ENCODE measurements at places on chromosomes 5 and 9.

DNA sequence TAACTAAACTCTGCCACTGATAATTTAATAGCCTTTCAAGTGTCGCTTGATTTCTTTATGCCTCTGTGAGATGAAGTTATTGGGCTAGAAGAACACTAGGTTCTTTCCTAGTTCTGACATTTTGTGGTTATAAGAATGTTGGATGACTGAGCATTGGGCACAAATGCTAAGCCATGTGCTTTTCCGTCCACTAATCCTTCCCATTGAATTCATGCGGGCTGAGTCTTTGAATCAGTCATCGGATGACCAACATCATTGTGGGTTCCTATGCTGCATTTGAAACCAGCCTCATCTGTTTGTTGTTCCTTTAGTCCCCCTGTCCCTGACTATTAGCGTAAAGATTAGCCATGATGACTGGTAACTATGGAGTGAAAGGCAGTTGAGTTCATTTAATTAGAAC is 58.5 kb downstream of the ALDH1A1 start:
- DNase-seq, result no peak

DNA sequence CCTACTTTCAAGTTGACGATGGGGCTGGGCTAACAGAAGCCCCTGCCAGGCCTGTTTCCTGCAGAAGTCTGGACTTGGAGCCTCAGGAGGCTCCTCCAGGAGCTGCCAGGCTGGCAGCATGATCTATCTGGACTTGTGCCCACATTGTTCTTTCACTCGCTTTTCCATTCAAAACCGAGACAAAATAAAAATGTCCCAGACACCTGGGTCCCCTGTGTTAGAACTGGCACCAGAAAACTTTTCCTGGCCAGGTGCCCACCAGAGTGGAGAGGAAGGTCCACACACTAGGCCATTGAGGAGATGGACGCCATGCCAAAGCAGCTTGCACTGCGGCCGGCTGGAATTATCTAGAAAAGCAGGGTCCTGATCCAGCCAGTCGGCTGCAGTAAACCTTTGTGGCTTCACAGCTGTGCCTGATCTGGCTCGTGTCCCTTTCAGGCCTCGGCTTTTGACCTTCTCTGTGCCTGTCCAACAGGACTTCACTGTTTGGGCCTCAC is 78.2 kb downstream of the GCNT1 start:
- DNase-seq, result no peak

GRCh38 chr9:135925496-135926133 is 18.3 kb upstream of the CAMSAP1 start:
- DNase-seq, result no peak

DNA sequence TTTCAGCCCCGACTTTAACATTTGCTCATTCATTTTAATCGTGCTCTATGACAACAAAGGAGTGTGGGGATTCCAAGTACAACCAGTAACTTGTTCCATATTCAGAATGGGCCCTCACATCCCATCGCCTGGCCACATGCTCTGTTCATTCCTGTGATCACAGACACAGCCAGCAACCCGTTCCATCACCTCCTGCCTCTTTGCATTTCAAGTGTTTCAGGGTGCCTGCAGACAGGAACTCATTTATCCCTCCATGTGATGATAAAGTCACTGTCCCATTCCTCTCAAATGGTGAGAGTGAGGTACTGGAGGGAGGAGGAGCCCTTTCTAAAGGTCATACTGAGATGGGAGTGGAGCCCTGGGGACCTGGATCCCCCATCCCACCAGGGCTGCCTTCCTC is 571.1 kb downstream of the MAT2B start:
- no peak for DNase-seq

GRCh38 chr5:160486573-160486972 is 64.9 kb downstream of the PTTG1 start:
- no peak for DNase-seq

DNA sequence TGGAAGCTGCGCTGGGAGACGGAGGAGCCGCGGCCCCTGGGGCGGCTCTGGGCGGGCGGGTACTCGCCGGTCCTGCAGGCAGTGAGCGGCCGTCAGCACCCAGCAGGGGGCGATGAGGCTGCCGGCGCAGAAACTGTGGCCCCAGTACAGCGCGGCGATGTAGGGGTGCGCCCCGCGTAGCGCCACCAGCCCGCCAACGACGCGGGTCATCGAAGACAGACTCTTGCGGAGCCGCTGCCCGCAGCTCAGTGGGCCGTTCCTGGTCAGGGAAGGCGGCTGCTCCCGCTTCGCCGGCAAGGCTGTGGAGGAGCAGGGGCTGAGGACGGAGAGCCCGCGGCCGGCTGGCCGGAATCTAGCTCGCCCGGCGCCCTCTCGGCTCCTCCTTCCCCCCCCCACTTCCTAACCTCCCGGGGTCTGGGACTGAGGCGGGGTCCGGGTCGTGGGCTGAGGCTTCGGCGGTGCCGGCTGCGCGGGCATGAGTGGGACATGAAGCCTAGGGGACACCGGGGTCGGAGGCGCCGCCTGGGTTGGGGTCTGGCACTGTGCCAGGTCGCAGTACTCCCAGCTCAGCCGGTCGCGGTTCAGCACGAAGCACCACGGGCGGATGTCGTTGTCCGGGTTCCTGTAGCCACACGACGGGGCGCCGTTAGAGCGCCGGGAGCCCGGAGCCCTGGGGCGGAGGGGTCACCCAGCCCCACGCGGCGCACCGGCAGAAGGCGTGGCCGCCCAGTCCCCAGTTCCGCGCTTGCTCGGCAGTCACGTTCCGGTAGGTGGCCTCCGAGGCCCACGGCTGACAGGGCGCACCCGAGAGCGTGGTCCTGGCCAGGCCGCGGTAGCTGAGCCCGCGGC is 3.6 kb upstream of the PFN3 start:
- DNase-seq, result peak; percentile 87

- DNase-seq, result peak; percentile 27
Observed at GRCh38 chr9:127033789-127034188, 88.6 kb downstream of the ANGPTL2 start.

GRCh38 chr9:36881743-36882441 is 152.2 kb downstream of the PAX5 start:
- DNase-seq, result no peak

DNA sequence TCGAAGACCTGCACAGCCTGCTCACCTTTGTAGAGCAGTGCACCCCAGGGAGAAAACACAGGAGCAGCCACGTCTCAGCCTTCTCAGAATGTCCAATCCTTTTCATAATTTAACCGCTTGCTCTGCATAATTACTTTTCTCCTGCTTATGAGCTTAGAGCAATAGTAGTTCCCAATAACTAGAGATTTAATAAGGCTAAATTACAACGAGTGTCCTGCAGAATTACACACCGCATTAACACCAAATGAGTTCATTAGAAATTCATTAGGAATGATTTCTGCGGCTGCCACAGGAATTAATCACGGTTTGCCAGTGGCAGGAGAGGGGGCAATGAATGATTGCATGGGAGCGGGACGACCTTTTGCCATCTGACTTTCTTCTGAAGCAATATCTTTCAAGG is 18.7 kb upstream of the FABP6 start:
- no peak for DNase-seq

DNA sequence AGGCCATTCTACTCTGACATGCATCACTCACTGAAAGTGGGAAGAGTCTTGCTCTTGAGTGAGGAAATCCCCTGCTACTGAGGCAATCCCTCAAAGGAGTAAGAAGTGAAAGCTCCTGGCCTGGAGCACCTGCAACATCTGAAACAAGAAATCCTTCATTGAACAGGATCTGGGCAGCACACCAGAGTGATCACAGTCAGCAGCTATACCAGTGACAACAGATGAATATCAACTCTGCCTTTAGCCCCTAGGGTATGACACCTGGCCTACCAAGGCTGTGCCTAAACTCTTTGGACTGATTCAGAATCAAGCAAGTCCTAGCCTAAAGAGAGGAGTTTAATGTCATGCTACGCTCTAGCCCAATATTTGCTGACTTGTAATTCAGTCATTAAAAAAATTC is 156.2 kb upstream of the CCDC152 start:
- DNase-seq, result no peak

GRCh38 chr9:112774006-112774996 is 23.7 kb downstream of the SNX30 start:
- no peak for DNase-seq
